ENCODE measurements at places on chromosomes 7 and 10. TPM values are rescaled to one million over a fixed set of nuclear protein-coding genes. Genes with fewer than 3 reads are reported as not detected.

Gene AKR1E2
- 6.4 TPM for total RNA-seq

Gene ETV1
- total RNA-seq = 20.8 TPM

Gene MAP3K8
- 25.7 TPM for total RNA-seq

Gene C10orf53
- not detected for total RNA-seq

Gene ERV3-1
- 3.4 TPM for total RNA-seq

Gene MKI67
- 23.7 TPM for total RNA-seq
